ENCODE measurements at places on chromosomes 7 and 10.
A peak's percentile ranks its signal among the peaks of the same experiment; 100 is the strongest.

DNA sequence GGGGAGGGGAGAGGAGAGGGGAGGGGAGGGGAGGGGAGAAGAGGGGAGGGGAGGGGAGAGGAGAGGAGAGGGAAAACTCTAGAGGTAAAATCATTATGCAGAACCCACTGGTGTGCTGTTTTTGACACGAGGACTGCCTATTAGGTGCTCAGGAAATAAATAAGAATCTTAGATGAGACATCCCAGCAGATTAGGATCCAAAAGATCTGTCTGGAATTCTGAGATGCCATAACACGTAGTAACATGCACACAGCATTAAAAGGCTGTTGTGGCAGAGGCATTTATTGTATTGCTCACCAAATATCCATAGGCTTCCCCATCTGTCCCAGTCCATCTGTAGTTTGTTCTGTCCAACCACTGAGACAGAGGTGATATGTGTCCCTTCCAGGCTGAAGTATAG lies 40.8 kb upstream of the KMT2E start:
- no peak for DNase-seq

DNA sequence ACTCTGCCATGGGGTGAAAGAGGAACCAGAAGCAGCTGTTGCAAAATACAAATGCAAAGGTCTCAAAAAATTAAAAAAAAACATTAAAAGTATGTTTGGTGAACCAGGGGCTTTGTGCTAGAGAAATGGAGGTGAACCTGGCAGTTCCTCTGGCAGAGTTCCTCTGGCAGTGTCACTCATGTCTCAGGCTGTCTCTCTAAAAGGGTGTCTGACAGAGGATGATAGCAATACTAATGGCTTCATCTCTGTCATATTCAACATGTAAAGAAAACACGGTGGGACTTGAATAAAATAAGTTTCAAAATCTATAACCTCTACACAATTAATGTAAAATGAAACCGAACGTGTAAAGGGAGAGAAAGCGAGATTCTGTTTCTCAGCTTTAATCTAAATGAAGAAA lies 375.7 kb upstream of the VWC2 start:
- no peak for DNase-seq

GRCh38 chr10:117170244-117170643 lies 27.0 kb upstream of the KCNK18 start:
- DNase-seq: no peak

DNA sequence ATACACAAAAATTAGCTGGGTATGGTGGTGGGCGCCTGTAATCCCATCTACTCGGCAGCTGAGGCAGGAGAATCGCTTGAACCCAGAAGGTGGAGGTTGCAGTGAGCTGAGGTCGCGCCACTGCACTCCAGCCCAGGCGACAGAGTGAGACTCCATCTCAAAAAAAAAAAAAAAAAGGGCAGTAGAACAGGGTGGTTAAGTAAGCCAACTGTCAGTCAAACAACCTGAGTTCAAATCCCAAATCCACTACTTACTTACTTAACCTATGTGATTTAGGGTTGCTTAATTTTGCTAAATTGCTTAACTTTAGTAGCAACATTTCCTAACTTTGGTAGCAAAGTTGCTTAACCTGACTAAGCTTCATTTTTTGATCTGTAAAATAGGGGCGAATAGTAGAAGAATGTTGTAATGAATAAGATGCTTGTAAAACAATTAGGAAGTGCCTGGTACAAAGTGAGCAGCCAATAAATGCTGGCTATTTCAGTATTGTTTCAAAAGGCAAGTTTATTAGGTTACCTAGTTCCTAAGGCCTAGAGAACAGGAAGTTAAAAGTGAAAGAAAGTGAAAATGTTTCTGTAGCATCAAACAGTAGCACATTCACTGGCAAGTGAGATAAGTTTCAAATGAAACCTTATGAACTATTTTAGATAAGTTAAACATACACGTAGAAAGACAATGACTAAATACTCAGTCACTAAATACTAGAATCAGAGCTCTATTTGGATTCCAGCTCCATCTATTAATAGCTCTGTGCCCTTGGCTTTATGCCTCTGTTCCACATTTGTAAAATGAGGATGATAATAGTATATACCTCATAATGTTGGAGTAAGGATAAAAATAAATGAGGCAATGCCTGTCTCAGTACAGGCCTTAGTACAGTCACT lies 64.3 kb downstream of the HOXA1 start:
- DNase-seq: no peak

DNA sequence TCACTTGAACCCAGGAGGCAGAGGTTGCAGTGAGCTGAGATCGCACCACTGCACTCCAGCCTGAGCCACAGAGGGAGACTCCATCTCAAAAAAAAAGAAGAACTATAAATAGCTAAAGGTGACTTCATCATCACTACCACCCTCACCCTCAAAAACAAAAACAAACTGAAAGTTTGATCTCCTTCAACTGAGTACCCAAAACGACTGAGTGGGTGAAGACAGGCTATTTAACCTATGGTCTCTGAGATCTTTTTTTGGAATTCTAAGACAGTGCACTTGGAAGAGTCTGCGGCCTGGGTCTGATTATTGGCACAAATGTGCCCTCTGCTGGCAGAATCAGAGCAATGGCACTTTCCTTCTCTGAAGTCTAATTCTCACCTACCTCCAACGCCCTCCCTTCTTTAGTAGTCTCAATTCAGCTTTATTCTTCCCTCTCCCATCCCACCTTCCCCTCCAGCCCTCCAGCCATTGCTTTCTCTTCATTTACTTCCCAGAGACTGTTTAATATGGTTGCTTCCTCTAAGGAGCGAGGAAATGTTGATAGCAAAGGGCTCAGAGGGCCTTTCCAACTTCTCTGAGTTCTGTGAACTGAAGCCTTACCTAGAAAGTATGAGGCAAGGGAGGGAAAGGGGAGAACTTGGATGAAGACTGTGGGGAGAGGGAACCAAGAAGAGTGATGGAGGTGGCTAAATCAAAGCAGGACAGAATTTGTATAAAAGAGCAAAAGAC lies 2.9 kb upstream of the MYOZ1 start:
- peak; percentile 68 for DNase-seq

- DNase-seq: no peak
These were observed 169.1 kb upstream of the MEOX2 start for GRCh38 chr7:15855525-15856109.

DNA sequence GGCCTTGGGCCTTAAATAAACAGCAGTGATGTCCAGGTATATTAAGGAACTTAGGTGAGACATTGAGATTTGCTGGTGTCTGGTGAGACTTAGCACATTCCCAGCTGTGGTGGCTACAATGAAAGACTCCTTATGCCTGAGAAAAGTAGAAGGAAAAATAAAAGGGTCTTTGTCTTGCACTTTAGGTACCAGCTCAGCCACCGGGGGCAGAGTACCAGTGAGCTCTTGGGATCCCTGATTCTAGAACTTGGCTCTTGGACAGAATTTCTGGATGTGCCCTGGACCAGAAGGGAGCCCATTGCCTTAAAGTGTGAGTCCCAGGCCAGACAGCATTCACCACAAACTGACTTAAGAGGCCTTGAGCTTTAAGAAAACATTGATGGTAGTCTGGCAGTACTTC lies 1038.7 kb downstream of the SORCS3 start:
- DNase-seq: no peak

- no peak for DNase-seq
These were observed 6.8 kb downstream of the NAMPT start for GRCh38 chr7:106277976-106278375.

- no peak for DNase-seq
These were observed 86.3 kb downstream of the PALS2 start for GRCh38 chr7:24659505-24659904.

- no peak for DNase-seq
These were observed 249.8 kb downstream of the NSUN6 start for GRCh38 chr10:18401416-18402195.

GRCh38 chr7:124813994-124814798 lies 48.6 kb upstream of the GPR37 start:
- DNase-seq: no peak

- no peak for DNase-seq
These were observed 73.1 kb downstream of the CLIP2 start for GRCh38 chr7:74362266-74362665.

DNA sequence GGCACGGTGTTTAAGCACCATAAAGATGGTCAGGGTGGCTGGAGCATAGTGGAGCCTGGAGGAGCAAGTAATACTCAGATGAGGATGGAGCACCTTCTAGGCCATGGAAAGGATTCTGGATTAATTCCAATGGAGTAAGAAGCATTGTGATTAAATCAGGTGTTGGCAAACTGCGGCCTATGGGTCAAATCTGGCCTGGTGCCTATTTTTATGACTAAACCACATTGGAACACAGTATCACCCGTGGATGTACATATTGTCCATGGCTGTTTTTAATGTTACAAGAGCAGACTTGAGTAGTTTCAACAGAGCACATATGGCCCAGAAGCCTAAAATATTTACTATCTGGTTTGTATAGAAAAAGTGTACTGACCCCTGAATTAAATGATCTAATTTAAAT lies 49.9 kb upstream of the TMEM248 start:
- no peak for DNase-seq

GRCh38 chr10:106706127-106706526 lies 458.4 kb downstream of the SORCS1 start:
- DNase-seq: no peak

DNA sequence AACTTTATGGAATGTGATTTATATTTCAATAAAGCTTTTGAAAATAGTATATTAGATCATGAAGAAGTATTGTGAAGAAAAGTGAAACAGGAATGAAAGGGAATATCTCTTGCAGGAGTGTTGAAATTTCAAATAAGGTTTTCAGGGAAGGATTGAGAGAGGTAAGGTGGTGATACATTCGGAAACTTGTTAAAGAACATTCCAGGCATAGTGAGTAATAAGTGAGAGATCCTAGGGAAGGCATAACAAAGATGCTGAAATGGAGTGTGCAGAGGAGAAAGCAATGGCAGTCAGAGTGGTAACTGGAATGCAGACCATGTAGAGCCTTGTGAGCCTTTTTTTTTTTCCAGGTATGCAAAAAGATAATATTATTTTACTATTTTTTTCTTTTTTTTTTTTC lies 4.1 kb downstream of the OR9A4 start:
- no peak for DNase-seq

DNA sequence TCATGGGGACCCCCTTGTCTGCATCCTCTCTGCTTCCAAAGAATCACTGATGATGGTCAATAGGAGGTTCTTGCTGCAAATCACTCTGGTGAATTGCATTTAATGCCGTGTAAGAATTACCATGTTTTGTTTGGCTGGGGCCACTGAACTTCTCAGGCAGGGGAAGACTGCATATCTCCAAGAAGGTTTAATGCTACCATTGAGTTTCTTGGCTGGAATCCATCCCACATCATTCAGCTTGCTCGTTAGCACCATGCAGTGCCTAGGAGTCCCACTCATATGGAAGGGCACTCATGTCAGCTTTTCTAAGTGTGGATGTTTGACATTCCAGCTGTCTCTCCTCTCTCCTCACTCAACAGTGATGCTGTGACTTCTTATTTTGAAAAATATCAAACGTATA lies 50.2 kb upstream of the BAMBI start:
- no peak for DNase-seq

- no peak for DNase-seq
These were observed 149.2 kb upstream of the GHITM start for GRCh38 chr10:83990126-83990525.

DNA sequence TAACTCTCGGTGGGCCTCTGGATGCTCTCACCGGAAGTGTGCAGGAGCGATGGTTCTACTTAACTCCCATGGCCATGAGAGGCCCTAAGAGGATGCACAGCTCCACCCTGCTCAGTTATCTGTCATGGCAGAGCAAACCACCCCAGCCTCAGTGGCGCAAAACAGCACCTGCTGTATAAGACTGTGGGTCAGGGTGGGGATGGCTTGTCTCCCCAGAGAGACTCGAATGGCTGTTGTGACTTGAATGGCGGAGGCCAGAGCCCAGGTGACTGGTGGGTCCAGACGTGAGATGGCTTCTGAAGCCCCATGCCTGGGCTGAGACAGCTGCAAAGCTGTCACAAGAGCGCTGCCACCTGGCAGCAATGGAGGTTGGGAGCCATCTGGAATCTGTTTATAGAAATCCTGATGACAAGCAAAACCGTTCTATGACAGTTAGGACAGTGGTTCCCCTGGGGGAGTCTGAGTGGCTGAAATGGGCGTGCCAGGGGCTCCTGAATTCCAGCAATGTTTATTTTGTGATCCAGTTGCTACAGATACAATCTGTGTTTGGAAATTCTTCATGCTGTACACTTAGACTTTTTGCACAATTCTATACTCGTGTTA lies 490.5 kb downstream of the TCERG1L start:
- DNase-seq: no peak

GRCh38 chr10:97197030-97197500 lies 11.3 kb upstream of the SLIT1 start:
- DNase-seq: no peak

DNA sequence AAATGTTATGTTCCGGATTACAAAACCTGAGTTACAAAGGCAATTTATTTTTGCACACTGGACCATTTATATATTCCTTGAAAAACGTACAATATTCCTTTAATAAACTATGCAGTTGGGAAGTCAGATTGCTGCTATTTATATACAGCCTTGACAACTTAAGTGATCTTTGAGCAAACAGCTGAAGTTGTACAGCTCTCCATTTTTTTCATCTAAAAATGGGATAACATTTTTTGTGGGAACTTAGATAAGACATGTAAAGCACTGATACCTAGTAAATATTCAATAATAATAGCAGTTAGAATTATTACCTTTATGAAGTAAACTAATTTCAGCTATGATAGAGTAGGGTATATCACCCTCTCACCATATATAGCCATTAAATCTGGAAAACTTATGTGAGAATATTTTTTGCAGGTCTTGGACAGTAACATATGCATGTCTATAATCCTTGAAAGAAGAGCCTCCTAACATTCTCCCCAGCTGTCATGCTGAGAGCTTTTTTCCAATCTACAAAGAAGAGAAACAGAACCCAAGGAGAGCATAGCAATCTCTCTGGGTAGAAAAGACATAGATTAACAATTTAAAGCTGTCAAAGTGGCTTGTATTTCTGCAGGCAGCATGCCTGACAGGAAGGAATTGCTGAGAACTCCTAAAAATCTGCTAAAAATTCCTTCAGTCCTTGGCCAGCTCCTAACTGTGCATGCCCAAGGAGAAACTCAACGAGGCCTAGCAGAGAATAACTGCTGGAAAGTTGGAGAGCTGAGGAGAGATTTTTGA lies 326.0 kb downstream of the CRPPA start:
- no peak for DNase-seq

GRCh38 chr7:79453266-79453557 lies 255 bp downstream of the MAGI2 start:
- no peak for DNase-seq

DNA sequence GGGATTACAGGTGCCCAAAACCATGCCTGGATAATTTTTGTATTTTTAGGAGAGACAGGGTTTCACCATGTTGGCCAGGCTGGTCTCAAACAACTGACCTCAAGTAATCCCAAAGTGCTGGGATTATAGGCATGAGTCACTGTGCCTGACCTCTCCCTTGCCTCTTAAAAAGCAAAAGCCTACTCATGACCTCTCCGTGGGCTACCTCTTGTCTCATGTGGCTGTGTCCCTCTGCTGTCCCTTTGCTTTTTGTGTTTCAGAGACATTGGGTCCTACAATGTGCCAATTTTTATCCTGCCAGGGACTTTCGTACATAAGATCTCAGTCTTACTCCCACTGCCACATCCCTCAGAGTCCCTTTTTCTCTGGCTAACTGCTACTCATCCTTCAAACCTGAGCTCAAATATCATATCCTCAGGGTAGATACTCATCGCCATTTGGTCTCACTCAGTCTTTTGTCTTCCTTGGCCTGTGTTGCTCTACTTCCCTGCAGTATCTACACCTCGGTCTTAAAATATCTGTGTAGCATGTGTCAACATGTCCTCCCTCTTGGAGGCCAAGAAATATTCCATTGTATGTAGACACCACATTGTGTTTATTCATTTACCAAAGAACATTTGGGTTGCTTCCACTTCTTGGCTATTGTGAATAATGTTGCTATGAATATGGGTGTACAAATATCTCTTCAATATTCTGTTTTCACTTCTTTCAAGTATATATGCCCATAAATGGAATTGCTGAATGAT lies 465.0 kb upstream of the KLF6 start:
- DNase-seq: no peak

All from CD4-positive, alpha-beta T cell treated with Interleukin-6 for 4 hours (primary cell).